Head of caudate nucleus (tissue), 42 donors: ENCODE measurements at places on chromosomes 6 and 20.

DNA sequence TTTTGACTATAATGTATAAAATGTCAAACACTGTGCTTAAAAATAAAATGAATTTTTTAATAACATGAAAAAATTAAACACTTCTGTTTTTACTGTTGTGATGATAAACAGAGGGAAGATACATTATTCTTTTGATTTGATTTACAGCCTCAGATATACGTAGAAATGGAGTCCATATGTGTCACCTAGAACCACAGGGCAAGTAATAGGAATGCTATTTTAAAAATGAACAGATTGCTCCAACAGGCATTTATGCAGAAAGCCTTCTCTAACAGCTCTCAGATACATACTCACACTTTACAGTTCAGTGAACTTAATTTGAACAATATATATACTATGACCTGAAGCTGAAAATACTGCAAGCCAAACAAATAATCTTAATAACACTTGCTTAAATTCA is 1551.0 kb downstream of the GRIK2 start:
- DNase-seq, result no peak

DNA sequence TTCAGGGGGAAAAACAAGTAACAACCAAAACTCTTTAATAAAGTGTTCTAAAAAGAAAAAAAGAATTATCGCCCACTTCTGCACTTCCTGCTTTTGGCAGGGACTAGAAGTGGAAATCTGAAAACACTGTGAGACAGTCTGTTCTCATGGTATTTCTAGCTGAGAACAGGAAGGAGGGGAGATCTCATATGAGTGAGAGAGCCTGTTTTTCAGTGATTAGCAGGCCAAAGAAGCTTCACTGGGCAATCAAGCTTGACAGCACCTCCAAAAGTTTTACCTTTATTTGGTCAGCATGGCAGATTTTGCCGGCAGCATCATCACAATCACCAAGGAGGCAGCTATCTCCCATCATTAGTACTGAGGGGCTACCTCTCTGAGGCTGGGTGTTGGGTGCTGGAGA is 79.5 kb upstream of the ATXN1 start:
- no peak for DNase-seq

- no peak for DNase-seq
Observed at GRCh38 chr6:132341646-132342045, 59.6 kb downstream of the MOXD1 start.

GRCh38 chr6:123636782-123637181 is at the start of gene TRDN:
Gene TRDN (minus strand): TSS chr6:123636950. CDS start chr6:123636775, 175 bp downstream.
- DNase-seq, result no peak

DNA sequence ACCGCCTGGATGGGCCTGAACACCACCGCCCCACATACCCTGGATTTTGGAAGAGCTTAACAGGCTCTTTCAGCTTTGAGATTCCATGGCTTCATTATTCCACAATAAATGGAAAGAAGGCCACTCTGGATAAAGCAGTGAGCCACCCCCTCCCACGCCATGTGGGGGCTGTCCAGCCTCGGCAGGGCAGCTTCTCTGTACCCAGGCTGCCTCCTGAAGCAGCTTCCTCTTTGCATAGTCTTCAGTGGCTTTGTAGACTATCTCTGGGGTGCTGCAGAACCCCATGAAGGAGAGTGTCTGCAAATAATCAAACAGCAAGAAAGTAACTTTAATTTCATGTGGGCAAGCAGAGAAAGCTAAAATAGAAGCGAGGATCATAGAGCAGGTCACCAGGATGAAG is 96.6 kb upstream of the NXT1 start:
- no peak for DNase-seq

DNA sequence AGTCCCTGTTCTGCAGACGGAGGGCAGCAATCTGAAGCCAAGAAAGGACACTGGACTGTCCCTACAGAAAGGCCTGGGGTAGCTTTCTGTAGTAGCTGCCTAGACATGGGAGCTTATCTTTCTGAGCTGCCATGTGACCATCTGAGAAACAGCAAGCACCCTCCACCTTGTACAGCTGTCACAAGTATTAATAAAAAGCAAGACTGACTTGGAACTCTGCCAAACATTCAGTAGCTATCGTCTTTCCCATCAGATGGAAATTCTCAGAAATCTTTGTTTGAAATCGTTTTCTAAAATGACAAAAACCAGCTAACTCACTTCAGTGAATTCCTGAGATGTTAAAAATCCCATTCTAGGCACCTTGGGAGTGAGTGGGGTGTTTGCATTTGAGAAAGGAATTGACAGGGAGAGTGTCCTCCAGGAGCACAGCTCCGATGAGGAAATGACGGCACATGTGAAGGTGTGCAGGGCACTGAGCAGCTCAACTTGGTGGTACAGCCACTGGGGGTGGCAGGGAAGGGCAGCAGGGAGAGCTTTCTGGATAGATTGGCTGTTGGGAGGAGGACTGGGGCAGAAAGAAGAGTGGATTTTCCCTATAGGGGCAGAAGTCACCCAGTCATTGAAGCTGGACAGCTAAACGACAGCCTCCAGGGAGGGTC is 24.5 kb downstream of the ACSS1 start:
- no peak for DNase-seq

GRCh38 chr6:81985191-81985590 is 232.7 kb upstream of the TENT5A start:
- DNase-seq, result no peak

DNA sequence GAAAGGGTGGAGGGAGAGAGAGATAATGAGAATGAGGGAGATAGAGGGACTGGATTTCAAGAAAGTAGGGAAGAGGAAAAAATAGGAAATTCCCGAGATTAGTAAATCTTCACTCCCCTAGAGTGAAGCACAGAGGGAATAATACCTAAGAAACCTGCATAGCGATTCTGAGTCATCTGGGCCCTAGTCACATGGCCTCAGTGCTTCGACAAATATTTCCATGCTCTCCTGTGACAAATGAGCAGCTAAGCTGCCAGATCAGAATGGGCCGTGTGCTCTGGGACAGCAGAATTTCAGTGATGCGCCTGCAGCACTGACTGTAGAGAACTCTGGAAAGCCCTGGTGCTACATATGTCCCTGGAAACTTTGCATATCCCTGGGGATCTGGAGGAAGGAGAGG is 48.6 kb upstream of the GRIK2 start:
- DNase-seq, result no peak

GRCh38 chr6:88105741-88106340 is 58.2 kb downstream of the SPACA1 start:
- no peak for DNase-seq

- no peak for DNase-seq
Observed at GRCh38 chr20:51512645-51513044, 29.9 kb downstream of the NFATC2 start.

GRCh38 chr20:1196634-1197033 is 6.6 kb upstream of the C20orf202 start:
- no peak for DNase-seq

GRCh38 chr20:10733122-10733521 is 59.3 kb upstream of the JAG1 start:
- no peak for DNase-seq

- no peak for DNase-seq
Observed at GRCh38 chr6:40406175-40406574, 181.0 kb downstream of the LRFN2 start.

GRCh38 chr6:134826889-134827737 is 122.8 kb downstream of the ALDH8A1 start:
- no peak for DNase-seq

DNA sequence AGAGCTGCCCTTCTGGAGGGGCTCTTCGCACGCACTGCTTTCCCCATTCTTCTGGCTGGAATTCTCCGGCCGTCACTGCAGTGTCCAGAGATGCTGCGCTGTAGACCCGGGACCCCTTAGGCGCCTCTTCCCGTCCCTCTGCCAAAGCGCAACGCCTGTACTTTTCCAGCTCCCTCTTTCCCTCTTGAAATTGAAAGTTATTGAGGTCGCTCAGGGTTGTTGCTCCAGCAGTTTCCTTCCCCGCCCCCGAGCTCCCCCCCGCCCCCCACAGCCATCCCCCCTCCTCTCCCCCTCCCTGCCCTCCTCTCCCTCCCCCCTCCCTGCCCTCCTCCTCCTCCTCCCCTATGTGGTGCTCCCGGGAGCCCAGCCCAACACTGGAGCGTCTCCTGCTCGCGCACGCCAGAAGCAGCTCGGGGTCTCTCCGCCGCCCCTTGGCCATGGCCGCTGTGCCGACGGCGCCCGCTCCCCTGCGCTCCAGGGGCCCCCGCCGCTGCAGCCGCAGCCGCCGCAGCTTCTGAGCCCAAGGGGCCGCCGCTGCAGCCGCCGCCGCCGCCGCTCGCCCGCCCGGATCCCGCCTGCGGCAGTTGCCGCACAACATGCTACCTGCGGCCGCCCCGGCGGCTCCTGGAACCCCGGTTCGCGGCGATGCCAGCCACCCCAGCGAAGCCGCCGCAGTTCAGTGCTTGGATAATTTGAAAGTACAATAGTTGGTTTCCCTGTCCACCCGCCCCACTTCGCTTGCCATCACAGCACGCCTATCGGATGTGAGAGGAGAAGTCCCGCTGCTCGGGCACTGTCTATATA is at the start of gene RSPO3:
Gene RSPO3, plus strand, starts transcription at position 374 of the 804 bp plus-strand sequence. CDS start 522 bp downstream, outside the sequence.
- no peak for DNase-seq

DNA sequence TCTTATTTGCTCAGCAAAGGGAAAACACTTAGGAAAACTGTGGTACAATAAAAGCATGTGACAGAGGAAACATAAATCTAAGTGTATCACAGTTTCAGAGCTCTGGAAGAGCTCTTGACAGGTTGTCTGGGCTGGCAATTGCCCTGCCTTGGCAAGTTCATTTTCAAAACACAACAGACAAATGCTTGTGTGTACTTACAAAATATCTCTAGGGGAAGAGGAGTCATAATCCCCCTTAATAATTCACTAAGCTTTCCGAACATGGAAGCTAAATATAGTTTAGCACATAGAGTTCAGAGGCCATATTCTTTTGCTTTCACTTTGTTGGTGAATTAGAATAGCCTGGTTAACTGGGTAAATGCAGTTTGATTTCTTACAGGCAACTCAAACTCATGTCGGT is 211.6 kb upstream of the THEMIS start:
- DNase-seq, result no peak

DNA sequence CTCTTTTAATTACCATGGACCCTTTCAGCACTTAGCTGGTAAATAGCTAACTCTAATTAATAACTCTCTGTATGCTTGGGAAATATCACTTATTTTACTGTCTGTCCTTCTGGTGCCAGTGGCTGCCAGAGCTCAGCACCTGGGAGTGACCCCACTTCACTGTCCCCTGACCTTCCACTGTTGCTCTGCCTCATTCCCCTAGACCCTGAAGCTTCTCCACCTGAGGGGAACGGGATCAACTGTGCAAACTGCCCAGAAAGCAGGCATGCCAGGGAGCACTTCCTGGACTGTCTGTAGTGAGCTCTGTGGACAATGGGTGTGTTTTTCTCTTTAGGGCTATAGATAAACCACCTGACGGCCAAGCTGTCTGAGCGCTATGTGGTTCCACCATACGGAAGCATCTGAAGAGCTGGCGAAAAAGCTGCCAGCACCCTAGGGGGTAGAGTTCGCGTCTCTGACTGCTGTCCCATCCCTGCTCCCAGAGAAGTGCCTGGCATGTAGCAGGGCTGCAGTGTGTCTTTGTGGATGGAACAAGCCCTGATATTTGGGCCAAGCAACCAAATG is 106.3 kb upstream of the FOXA2 start:
- no peak for DNase-seq

DNA sequence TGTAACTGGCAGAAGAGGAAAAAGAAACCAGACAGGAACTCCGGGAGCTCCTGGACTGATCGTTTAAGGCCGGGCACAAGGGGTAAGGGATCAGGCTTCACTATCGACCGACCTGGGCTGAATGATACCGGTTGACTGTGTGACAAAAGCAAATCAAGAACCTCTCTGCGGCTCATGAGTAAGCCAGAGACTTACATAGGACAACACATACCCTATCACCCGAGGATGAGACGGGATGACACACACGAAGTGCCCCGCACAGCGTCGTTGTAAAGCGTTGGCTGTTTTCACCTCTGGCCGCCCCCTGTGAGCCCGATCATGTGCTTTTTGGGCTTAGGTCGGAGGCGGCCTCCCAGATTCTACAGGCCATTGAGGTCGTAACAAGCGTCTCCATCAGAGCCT is 695 bp upstream of the TGIF2 start:
- DNase-seq, result no peak

DNA sequence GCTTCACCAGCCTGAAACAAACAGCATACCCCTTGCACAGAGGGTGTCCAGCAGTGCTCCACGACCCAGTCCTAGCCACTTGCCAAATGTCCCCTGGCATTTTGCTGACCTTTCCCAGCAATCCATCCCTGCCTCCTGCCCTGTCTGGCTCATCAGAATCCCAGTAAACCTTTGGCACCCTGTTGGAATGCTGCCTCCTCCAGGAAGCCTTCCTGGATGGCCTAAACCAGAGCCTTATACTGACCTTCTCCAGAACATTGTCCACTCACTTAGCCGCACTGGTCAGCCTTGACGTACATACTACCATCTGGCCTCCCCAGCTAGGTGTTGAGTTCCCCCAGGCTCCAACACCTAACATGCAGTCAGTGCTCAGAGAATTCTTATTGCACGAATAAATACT is 2.0 kb upstream of the PACSIN1 start:
- DNase-seq, result no peak

- DNase-seq, result no peak
Observed at GRCh38 chr20:58481481-58482021, 33.6 kb downstream of the APCDD1L start.

- peak; percentile 47 for DNase-seq
Observed at GRCh38 chr20:438571-439469, 23.5 kb downstream of the TBC1D20 start.
